ENCODE measurements at places on chromosomes 16 and 17.

DNA sequence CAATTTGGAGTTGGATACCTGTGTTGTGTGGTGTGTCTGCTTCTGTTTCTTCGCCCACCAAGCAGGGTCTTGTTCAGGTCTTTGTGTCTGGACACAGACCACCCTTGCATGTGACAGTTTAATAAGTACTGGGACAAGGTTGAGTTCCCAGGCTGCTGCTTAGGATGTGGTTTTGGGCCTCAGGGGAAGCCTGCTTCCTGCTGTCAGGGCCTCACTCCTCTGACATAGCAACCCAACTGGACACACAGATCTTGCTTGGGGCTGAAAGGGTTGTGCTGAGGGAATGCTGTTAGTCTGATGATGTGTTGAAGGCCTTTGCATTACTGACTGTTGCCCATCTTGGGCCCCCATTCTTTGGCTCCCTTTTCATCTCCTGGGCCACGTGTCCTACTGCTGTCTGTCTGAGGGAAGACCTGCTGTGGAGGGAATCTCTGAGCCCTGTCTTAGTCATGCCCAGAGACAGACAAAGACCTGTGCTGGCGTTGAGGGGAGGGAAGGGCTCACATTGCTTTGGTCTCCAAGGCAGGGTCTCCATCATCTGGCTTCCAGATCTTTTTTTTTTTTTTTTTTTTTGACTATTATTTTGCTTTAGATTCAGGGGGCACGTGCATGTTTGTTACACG lies 4.7 kb upstream of the TGFB1I1 start:
- no peak overlapping the region for H3K27ac ChIP-seq
- no peak for DNase-seq
- H3K27me3 ChIP-seq: no peaks in the 10 kb centered on the region
- peaks cover 9% of the 10 kb centered on the region for H3K4me1 ChIP-seq
- H3K4me3 ChIP-seq: no peak overlapping the region

- no peak overlapping the region for H3K4me3 ChIP-seq
- no peaks in the 10 kb centered on the region for H3K36me3 ChIP-seq
- peak; percentile 30 for DNase-seq
- no peaks in the 10 kb centered on the region for H3K27me3 ChIP-seq
- peaks cover 2% of the 10 kb centered on the region for H3K4me1 ChIP-seq
Measured at GRCh38 chr16:76946879-76947278, 244.1 kb upstream of the MON1B start.

DNA sequence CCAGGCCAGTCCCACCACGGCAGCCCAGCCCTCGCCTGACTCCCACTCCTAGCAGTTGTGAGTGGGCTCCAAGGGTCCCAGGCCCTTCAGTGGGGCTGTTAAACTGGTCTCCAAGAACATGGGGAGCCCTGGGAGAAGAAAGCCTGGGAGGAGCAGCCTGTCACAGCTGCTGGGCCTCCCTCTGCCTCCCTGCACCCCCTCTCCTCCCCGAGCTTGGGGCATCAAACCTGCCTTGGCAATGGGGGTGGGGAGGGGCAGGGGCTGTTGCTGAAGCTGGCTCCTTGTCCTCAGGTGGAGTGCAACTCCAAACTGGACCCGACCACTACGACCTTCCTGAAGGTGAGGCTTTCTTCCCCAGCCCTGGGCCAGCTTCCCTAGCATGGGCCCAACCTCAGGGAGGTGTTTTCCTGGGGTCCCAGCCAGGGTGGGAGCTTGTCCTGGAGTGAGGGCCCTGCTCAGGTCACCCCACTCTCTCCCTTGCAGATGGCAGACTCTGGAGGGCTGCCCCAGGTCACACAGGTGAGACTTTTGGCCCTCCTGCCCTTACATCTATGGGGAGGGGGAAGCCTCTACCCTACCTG lies 6.6 kb upstream of the SETD6 start:
- H3K27ac ChIP-seq: no peak overlapping the region
- no peaks in the 10 kb centered on the region for H3K27me3 ChIP-seq
- H3K4me3 ChIP-seq: no peak overlapping the region
- H3K36me3 ChIP-seq: peaks cover 17% of the 10 kb centered on the region

DNA sequence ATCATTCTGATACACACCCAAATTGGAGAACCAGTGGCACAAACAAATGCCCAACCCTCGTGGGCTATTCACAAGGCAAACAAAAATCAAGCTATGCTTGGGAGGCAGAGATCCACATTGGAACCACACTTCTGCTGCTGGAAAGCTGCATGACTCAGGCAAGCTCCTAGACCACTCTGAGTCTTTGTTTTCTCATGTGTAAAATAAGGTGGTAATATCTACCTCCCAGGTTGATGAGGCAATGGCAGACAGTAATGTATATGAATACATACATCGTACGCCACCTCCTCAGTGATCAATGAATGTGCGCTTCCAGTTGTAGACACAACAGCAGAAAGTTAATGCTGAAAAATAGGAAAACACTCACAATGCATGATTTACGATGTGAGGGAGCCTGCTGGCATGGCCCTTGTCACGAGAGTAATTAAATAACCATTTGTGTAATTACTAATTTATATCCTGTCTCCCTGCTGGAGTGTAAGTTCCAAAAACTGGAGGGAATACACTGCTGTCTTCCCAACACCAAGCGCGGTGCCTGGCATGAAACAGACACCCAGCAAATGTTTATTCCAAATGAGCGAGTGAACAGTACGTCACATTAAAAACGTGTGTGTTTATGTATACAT lies 69.9 kb upstream of the HSBP1 start:
- no peak for DNase-seq
- no peaks in the 10 kb centered on the region for H3K36me3 ChIP-seq
- H3K27ac ChIP-seq: no peak overlapping the region
- H3K27me3 ChIP-seq: no peaks in the 10 kb centered on the region

DNA sequence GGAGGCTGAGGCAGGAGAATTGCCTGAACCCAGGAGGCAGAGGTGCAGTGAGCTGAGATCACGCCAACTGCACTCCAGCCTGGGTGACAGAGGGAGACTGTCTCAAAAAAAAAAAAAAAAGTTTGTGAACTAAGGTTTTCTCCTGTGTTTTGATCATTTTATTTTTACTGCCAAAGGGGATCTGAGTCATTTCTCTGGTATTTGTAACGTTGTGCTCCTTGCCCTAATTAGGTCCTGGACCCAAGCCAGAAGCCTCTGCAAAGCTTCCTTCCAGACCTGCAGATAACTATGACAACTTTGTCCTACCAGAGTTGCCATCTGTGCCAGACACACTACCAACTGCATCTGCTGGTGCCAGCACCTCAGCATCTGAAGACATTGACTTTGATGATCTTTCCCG lies 32.1 kb downstream of the IST1 start:
- H3K36me3 ChIP-seq: peaks cover 22% of the 10 kb centered on the region
- no peak overlapping the region for H3K4me3 ChIP-seq
- peak; percentile 72 for DNase-seq
- no peaks in the 10 kb centered on the region for H3K27me3 ChIP-seq
- peak overlapping the region; percentile 95 for H3K27ac ChIP-seq
- peaks cover 14% of the 10 kb centered on the region for H3K4me1 ChIP-seq

GRCh38 chr17:81553616-81554181 lies 1.5 kb upstream of the FAAP100 start:
- peak; percentile 52 for DNase-seq
- no peaks in the 10 kb centered on the region for H3K27me3 ChIP-seq
- no peak overlapping the region for H3K4me3 ChIP-seq
- H3K27ac ChIP-seq: no peak overlapping the region
- H3K36me3 ChIP-seq: peaks cover 42% of the 10 kb centered on the region

DNA sequence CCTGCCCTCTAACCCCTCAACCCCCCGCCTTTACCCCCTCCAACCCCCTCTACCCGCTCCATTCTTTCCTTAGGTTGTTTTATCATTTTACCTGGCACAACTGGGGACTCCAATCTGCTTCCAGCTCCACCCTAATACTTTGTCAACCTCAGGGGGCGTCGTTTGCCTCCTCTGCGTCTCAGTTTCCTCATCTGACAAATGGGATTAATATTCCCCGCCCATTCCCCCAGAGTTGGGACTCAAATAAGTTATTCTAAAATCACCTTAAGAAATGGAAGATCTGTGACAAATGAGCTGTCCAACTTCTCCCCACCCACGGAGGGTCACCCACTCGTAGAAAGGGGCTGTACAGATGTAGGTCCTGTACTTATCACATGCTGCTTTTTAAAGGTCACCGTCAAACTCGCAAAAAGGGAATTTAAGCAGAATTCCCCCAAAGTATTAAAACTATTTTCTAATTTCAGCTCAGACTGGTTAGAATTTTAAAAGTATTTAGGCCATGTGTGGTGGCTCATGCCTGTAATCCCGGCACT lies 40.6 kb upstream of the CPNE2 start:
- H3K36me3 ChIP-seq: no peaks in the 10 kb centered on the region
- no peak overlapping the region for H3K4me3 ChIP-seq
- H3K27me3 ChIP-seq: no peaks in the 10 kb centered on the region

GRCh38 chr17:50298018-50298417 lies 23.8 kb downstream of the TMEM92 start:
- no peak for DNase-seq
- no peaks in the 10 kb centered on the region for H3K4me1 ChIP-seq
- no peaks in the 10 kb centered on the region for H3K27me3 ChIP-seq

DNA sequence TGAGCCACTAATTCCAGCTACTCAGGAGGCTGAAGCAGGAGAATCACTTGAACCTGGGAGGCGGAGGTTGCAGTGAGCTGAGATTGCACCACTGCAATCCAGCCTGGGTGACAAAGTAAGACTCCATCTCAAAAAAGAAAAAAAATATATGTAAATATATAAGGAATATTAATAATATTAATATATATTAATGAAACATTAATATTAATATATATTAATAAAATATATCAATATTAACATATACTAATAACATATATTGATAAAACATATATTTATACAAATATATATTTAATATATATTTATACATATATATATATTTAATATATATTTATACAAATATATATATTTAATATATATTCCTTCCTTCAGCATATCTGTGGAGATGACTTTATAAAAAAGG lies 338.0 kb downstream of the NPIPA8 start:
- H3K27me3 ChIP-seq: no peaks in the 10 kb centered on the region
- no peak overlapping the region for H3K4me3 ChIP-seq
- H3K4me1 ChIP-seq: no peaks in the 10 kb centered on the region
- no peak for DNase-seq
- no peaks in the 10 kb centered on the region for H3K36me3 ChIP-seq
- H3K27ac ChIP-seq: no peak overlapping the region

DNA sequence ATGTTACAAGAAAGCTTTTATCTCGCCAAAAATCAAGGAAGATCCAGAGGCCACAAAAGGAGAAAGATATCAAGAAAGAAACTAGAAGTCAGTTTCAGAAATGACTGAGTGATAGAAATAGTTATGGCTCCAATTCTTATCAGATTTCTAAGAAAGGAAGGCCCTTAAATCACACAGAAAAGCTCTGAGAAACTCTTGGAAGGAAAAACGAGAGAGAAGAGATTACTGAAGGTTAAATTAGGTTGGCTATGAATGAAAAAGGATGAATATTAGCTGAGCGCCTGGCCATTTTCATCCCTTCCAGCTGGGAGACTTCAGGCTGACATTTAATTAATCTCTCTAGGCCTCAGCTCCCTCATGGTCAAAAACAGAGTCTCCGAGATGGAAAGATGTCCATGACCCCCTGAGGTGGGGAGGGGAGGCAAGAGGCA lies 72.3 kb downstream of the CYTH1 start:
- H3K4me1 ChIP-seq: peaks cover 3% of the 10 kb centered on the region
- H3K27me3 ChIP-seq: no peaks in the 10 kb centered on the region
- no peaks in the 10 kb centered on the region for H3K36me3 ChIP-seq
- H3K4me3 ChIP-seq: no peak overlapping the region
- H3K27ac ChIP-seq: no peak overlapping the region
- DNase-seq: no peak

- no peak overlapping the region for H3K4me3 ChIP-seq
- no peaks in the 10 kb centered on the region for H3K36me3 ChIP-seq
- H3K4me1 ChIP-seq: peaks cover 9% of the 10 kb centered on the region
- no peaks in the 10 kb centered on the region for H3K27me3 ChIP-seq
- no peak overlapping the region for H3K27ac ChIP-seq
Measured at GRCh38 chr17:20089756-20090547, 80.8 kb downstream of the SPECC1 start.

DNA sequence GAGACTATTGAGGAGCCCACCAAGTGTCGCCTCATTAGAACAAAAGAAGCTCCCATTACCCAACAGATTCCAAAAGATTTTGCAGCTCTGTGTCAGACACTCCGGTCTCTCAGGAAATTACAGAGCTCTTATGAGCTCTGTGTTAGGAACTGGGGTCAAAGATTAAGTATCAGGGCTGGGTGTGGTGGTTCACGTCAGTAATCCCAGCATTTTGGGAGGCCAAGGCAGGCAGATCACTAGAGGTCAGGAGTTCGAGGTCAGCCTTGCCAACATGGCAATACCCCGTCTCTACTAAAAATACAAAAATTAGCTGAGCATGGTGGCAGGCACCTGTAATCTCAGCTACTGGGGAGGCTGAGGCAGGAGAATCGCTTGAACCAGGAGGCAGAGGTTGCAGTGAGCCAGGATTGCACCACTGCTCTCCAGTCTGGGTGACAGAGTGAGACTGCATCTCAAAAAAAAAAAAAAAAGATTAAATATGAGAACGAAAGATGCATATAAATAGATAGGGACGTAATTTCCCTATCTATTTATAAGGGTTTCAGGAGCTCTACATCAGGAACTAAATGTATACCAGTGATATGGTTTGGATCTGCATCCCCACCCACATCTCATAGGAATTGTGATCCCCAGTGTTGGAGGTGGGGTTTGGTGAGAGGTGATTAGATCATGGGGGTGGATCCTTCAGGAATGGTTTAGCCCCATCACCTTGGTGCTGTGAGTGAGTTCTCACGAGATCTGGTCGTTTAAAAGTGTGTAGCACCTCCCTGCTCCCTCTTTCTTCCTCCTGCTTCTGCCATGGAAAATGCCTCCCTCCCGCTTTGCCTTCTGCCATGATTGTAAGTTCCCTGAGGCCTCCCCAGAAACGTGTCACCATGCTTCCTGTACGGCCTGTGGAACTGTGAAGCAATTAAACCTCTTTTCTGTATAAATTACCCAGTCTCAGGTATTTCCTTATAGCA lies 111.4 kb downstream of the PRKCA start:
- no peaks in the 10 kb centered on the region for H3K36me3 ChIP-seq
- H3K4me1 ChIP-seq: peaks cover 3% of the 10 kb centered on the region
- H3K27ac ChIP-seq: no peak overlapping the region
- no peak for DNase-seq
- H3K4me3 ChIP-seq: no peak overlapping the region

DNA sequence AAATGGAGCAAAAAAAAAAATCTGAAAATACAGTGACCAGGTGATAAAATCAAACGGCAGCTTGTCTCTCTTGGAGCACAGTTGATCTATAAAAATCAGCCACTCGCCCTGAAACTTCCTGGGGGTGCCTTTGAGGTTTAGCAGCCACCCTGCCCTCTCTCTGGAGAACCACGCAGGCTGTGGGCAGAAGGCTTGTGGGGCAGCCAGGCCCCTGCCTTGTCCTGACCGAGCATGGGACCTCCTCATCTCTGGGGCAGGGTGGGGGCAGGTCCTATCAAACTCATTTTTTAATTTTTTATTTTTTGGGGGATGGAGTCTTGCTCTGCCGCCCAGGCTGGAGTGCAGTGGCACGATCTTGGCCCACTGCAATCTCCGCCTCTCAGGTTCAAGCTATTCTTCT lies 5.0 kb downstream of the TMEM238L start:
- H3K36me3 ChIP-seq: no peaks in the 10 kb centered on the region
- H3K27me3 ChIP-seq: no peaks in the 10 kb centered on the region
- H3K4me3 ChIP-seq: no peak overlapping the region

- H3K27me3 ChIP-seq: peaks cover 17% of the 10 kb centered on the region
- DNase-seq: no peak
- no peak within 1 kb of the TSS for H3K27ac ChIP-seq
Measured at GRCh38 chr17:74466111-74466827, at the start of gene CD300A. Gene CD300A, plus strand, starts transcription at chr17:74466634. Its CDS starts 70 bp downstream, at chr17:74466704.

- no peaks in the 10 kb centered on the region for H3K27me3 ChIP-seq
- peaks cover 9% of the 10 kb centered on the region for H3K4me1 ChIP-seq
- H3K4me3 ChIP-seq: no peak overlapping the region
- no peak overlapping the region for H3K27ac ChIP-seq
- DNase-seq: no peak
- no peaks in the 10 kb centered on the region for H3K36me3 ChIP-seq
Measured at GRCh38 chr16:73143002-73143401, 95.1 kb upstream of the ZFHX3 start.
